ENCODE measurements at places on chromosomes 4 and X.

- no peaks in the 10 kb centered on the region for H3K36me3 ChIP-seq
- H3K27me3 ChIP-seq, result no peaks in the 10 kb centered on the region
- H3K4me3 ChIP-seq, result no peak overlapping the region
- no peak overlapping the region for H3K27ac ChIP-seq
Measured at GRCh38 chrX:122788216-122788615, 395.9 kb upstream of the GRIA3 start.

- DNase-seq, result no peak
- H3K4me3 ChIP-seq, result no peak overlapping the region
- H3K36me3 ChIP-seq, result no peaks in the 10 kb centered on the region
- no peak overlapping the region for H3K27ac ChIP-seq
- no peaks in the 10 kb centered on the region for H3K27me3 ChIP-seq
Measured at GRCh38 chrX:30779453-30780030, 109.5 kb downstream of the TAB3 start.

- no peaks in the 10 kb centered on the region for H3K4me1 ChIP-seq
- peaks cover 4% of the 10 kb centered on the region for H3K27me3 ChIP-seq
- no peak overlapping the region for H3K27ac ChIP-seq
Measured at GRCh38 chrX:107493141-107493540, 43.7 kb downstream of the FRMPD3 start.

DNA sequence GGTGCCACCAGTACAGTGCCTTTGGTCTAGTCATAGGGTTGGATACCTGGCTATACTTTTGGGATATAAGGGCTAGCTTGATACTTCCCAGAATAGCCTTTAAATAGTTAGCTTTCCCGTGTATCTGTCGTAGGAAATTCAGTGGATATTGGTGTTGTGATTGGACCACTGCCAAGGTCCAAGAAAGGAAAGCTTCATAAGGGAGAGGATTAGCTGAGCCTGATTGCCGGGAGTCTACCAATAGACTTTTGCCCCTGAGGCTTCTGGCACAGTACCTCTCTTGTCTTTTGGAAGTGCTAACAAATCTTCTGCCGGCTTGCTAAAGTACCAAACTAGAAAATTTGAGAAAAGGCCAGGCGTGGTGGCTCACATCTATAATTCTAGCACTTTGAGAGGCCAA, 350.6 kb downstream of the CHIC1 start:
- H3K36me3 ChIP-seq, result no peaks in the 10 kb centered on the region
- H3K4me1 ChIP-seq, result no peaks in the 10 kb centered on the region
- no peaks in the 10 kb centered on the region for H3K27me3 ChIP-seq
- no peak overlapping the region for H3K27ac ChIP-seq
- DNase-seq, result no peak
- H3K4me3 ChIP-seq, result no peak overlapping the region

DNA sequence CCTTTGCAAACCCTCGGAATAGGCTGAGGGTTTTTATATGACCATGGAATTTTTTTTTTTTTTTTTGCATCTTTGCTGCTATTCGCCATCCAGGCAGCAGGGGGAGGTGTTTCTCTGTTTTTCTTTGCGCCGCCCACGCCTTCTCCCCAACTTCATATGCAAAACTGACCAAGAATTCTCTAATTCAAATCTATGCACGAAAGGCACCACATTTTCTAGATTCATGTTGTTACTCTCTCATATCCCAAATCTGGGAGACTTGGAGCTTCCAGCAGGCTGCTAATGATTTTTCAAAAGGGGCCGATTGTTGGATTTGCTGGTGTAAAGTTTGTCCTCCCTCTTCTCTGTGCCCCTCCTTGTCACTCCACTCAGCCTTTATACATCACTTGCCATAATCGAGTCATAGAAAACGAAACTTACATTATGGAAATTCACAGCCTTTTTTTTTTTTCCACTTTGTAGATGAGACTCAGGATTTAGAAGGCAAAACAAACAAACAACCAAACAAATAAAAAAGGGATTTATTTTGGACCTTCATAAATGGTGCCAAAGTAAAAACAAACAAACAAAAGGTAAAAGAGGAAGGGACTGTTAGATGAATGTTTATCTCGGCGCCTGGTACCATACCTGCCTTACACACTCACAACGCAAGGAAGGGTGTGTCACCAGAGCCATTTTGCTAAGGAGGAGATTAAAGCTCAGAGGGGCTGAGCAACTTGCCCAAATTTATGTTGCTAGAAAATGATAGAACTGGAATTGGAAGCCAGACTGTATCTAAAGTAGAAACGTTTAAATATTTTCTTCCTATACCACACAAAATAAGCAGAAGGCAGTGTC, 29.3 kb upstream of the BOD1L1 start:
- peak overlapping the region; percentile 79 for H3K4me3 ChIP-seq
- no peaks in the 10 kb centered on the region for H3K27me3 ChIP-seq
- peaks cover 6% of the 10 kb centered on the region for H3K4me1 ChIP-seq
- no peaks in the 10 kb centered on the region for H3K36me3 ChIP-seq
- DNase-seq, result peak; percentile 86

- DNase-seq, result peak; percentile 48
- peaks cover 10% of the 10 kb centered on the region for H3K4me1 ChIP-seq
- H3K4me3 ChIP-seq, result peak overlapping the region; percentile 74
- peaks cover 2% of the 10 kb centered on the region for H3K27me3 ChIP-seq
Measured at GRCh38 chrX:110317061-110317819, 645 bp downstream of the AMMECR1 start.

All from common myeloid progenitor, CD34-positive (primary cell).